ENCODE measurements at places on chromosomes 13 and 19.

- no peak for DNase-seq
Observed at GRCh38 chr19:48206397-48207093, 36.1 kb downstream of the ZSWIM9 start.

DNA sequence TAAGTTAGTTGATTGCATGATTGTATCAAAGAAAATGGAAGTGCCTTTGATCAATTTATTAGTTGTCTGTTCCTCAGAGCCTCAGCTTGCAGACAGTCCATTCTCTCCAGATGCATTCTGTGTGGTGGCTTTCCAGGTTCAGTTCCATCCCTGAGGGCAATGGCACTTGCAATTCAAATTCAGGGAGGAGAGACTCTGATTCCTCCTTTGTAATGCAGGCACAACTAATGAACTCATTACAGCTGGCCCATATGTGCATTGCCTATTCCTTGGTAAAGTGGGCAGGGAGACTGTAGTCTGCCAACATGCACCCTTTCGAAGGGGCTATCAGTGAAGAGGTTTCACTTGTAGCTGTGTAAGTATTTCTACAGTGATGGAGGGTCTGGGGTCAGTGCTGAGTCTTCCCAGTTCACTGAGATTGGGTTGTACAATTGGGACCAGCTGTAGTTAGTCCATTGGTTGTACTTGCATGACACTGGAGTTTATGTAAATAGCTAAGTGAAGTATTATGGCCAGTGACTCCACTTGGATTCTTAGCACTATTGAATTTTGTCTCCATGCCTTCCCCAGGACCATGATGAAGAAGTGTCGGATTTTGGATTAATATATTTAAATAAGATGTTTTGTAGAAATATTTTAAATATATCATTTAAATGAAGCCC lies 401.7 kb downstream of the GPC6 start:
- DNase-seq: no peak

GRCh38 chr13:21670006-21670882 lies 629 bp upstream of the FGF9 start:
- DNase-seq: peak; percentile 65

DNA sequence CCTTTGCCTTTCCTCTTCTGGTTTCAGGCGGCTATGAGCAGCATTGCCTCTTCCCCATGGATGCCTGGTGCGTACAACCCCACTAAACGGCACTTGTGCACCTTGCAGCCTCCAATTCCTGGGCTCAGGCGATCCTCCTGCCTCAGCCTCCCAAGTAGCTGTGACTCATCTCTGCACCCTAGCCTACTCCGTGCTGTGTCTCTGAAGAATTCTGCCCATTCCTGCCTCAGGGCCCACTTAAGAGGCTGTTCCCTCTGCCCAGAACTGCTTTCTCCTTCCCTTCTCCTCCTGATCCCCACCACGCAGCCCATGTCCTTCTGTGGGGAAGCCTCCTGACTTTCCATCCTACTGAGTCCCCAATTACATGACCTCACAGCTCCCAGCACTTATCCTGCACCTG lies 142.2 kb upstream of the ZNF507 start:
- DNase-seq: no peak

DNA sequence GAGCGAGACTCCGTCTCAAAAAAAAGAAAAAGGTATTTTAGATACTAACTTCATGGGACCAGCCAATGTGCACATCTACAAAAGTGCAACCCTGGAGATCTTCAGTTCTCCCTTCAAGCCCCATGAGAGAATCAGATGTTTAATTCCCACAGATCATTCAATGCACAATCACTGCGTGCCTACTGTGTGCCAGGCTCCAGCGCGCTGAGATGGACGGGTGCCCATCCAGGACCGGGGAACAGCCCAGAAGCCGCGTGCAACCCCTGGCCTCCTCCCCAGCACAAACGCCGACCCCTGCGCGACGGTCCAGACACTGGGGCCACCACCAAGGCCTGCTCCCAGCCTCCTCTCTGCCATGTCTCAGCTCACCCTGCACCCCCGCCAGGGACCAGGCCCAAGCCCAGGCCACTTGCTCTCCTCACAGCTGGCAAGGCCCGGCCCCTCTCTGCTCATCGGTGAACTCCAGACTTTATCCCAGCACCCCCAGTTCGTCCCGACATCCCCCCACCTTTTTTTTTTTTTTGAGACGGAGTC lies 5.3 kb downstream of the BTBD2 start:
- DNase-seq: no peak
